GF-D8 (cell line): ENCODE measurements at places on chromosomes 1 and 21.

DNA sequence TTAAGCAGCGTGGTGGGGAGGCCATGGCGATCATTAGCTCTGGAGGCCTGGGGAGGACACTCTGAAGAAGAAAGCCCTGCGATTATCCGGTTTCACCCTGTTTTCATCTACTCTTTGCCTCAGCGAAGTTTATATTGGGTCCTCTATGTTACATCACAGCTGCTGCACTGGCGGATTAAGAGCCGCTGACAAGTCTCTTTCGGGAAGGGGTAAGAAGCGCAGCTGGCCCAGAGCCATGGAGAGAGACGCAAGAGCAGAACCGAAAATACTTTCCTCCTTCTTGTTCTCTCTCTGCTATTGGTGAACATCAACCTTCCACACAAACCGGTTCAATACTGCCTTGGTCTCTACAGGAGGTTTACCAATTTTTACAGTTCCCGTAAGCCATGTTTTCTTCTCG lies 291.5 kb downstream of the FAM72C start:
- no peak for DNase-seq

DNA sequence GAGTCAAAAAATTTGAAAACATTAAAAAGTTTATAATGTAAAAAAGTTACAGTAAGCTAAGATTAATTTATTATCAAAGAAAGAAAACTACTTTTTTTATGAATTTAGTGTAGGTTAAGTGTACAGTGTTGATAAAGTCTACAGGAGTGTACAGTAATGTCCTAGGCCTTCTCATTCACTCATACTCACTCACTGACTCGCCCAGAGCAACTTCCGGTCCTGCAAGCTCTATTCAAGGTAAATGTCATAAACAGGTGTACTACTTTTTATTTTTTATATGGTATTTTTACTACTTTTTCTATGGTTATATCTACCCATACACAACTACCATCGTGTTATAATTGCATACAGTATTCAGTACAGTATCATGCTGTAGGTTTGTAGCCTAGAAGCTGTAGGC lies 49.6 kb downstream of the TBX19 start:
- no peak for DNase-seq

DNA sequence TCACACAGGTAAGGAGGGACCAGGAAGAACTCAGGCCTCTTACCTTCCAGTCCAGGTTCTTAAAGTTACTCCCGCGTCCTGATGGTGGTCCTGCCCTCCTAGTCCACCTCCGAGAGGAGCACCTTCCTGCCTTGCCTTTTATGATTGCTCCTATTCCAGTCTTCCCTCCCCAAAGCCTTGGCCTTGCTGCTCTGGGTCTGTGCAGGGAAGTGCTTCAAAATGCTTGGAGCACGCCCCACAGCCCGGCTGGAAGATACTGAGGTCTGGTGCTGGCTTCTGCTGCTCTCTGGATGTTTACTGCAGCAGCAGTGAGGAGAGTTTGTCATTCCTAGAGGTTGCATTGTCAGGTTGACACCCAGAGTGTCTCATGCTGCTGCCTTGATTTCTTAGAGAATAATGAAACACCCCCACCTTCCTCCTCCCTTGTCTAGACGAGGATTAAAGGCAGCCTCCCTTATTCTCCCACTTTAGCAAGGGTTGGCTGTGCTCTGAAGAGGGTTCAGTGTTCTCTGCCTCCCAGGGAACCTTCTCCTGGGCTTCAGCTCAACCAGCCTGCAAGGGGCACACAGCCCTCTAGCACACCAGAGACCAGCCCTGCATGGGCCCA lies 142.2 kb upstream of the CACNA1E start:
- DNase-seq, result no peak

DNA sequence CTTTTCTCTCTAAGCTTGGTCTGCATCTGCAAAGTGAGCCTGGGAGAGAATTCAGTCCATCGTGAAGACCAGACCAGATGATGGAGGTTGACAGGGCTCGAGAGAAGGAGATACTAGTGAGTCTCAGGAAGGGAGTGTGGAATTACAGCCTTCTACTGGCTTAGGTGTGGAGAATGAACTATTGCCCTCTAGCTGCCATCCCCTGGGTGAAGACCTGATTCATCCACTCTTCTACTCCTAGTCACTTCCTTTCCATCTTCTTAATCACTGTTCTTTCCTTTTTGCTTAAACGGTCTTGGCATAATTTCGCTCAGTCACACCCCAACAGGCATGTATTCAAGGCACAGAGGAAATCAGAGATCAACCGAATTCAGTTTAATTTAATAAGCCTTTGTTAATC lies 34.0 kb upstream of the HSD17B7 start:
- DNase-seq, result no peak

GRCh38 chr1:110008971-110009565 lies 24.5 kb downstream of the AHCYL1 start:
- DNase-seq, result no peak

GRCh38 chr1:182568647-182569284 lies 20.3 kb downstream of the RNASEL start:
- DNase-seq, result no peak

- no peak for DNase-seq
Observed at GRCh38 chr21:31576428-31576827, 83.1 kb upstream of the SOD1 start.

GRCh38 chr1:230365723-230366307 lies 60.3 kb downstream of the PGBD5 start:
- DNase-seq, result no peak

DNA sequence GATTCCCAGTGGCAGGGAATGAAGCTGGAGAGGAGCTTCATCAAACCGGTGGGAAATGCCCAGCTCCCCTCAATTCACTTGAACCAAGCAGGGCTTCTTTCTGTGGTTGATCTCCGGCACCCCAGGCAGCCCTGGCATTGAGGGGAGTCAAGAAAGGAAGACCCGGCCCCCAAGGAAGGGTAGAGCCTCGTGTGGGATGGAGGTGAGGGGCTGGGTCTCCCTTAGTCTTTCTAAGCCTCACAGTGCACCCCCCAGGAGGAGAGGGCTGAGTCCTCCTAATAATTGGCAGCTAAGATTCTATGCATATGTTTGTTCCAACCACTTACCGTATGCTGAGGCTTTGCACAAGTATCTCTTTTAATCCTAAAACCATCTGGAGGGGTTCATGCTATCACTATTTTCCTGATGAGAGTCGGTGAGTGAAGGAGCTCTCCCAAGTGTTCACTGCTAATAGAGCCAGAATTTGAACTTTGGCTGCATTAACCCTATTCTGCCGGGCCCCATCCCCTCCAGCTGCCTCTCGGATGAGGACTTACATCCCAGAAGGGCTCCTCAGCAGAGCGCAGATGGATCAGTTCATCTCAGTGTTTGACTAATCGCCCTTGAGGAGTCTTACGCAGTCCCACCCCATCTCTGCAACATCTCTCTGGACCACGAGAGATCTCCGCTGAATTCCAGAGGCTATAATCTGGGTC lies 33.1 kb upstream of the TMEM51 start:
- DNase-seq, result no peak

GRCh38 chr1:156813750-156814570 lies 2.7 kb downstream of the SH2D2A start:
- no peak for DNase-seq

- no peak for DNase-seq
Observed at GRCh38 chr21:17461582-17461981, 51.3 kb upstream of the CXADR start.

- DNase-seq, result no peak
Observed at GRCh38 chr1:27153927-27154358, 982 bp downstream of the SLC9A1 start.

- no peak for DNase-seq
Observed at GRCh38 chr1:117275055-117275454, 64.3 kb upstream of the VTCN1 start.

GRCh38 chr1:162666006-162666645 lies 33.9 kb downstream of the DDR2 start:
- no peak for DNase-seq

DNA sequence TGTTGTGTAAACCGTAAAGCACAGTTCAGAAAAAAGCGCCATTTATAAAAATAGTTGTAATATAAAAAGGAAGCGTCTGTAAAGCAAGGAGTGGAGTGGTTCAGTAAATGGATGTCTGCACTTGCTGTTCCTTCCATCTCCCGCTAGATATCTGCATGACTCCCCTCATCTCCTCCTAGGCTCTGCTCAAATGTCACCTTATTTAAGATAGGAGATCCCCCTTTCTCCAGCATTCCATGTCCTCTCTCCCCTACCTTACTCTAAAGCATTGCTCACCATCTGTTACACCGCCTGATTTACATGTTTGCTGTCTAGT lies 745 bp downstream of the MUL1 start:
- DNase-seq, result no peak

- DNase-seq, result no peak
Observed at GRCh38 chr1:167750641-167751040, 28.9 kb downstream of the MPZL1 start.

GRCh38 chr1:20893931-20894330 lies 106.8 kb upstream of the HP1BP3 start:
- no peak for DNase-seq

- no peak for DNase-seq
Observed at GRCh38 chr1:30185809-30186208, 537.6 kb downstream of the MATN1 start.

DNA sequence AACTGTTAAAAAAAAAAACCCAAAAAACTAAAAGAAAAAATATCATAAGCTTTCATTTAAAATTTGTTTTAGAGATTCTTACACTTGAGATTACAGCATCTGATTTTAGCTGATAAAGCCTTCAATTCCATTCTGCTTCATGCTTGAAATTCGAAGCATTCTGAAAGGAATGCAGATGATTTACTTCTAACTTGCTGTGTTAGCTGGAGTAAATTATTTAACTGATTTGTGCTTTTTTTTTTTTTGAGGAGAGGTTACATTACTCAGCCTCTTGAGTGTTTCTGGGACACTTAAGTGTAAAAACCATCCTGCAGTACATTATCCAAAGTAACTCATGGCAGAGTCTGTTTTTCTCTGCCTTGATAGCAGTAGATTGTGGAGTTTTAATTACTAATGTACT lies 4.5 kb upstream of the TRIM67 start:
- no peak for DNase-seq

GRCh38 chr21:39660191-39660980 lies 47.6 kb downstream of the B3GALT5 start:
- DNase-seq, result no peak

GRCh38 chr1:172699111-172699510 lies 40.2 kb downstream of the FASLG start:
- peak; percentile 19 for DNase-seq

GRCh38 chr1:15053153-15053552 lies 100.4 kb upstream of the TMEM51 start:
- no peak for DNase-seq

DNA sequence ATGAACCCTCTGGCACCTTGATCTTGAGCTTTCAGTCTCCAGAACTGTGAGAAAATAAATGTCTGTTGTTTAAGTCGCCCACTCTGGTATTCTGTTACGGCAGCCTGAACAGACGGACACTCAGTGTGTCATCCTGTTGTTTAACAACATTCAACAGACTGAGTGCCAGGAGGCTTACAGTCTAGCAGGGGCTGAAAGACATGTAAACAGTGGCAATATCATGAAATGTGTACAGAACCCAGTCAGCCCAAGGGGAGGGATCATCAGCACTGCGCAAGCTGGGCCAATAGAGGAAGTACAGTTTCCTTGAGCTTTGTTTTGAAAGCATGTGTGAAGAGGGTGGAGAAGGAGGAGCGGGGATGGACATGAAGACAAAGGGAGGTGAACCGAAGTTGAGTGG lies 13.6 kb downstream of the DIP2A start:
- peak; percentile 50 for DNase-seq

DNA sequence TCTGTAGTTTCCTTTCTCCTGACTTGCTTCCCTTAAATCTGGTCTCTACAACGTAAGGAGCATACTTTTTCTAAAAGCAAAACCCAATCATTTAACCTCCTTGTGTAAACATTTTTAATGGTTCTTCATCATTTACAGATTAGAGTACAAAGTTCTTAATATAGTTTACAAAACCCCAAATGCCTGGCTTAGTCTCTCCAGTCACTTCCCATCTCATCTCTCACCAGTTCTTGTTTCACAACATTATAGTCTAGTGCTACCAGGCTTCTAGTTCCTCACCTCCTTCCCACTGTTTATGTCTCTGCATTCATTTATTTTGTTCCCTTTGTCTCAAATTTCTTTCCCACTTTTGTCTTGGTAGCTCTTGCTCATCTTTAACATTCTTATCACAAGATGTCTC lies 168.4 kb downstream of the FASLG start:
- no peak for DNase-seq

GRCh38 chr1:229563241-229563640 lies 4.7 kb upstream of the ABCB10 start:
- DNase-seq, result no peak

DNA sequence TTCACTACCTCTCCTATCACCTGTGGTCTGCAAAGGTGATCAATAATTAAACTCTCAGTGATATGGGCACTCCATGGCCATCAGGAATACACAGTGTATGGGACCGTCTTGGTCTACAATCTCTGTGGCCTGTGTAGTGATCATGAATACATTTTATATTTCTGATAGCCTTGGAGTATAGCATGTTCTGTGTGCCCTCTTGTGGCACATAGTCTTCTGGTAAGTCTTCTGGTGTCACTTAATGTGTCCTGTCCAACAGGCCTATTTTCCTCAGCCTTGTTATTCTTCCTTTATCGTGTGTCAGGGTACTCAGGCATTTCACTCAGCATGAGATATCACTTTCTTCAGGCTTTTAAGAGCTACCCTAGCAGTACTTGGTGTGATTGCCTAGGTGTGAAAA lies 393.6 kb downstream of the AGBL4 start:
- no peak for DNase-seq

DNA sequence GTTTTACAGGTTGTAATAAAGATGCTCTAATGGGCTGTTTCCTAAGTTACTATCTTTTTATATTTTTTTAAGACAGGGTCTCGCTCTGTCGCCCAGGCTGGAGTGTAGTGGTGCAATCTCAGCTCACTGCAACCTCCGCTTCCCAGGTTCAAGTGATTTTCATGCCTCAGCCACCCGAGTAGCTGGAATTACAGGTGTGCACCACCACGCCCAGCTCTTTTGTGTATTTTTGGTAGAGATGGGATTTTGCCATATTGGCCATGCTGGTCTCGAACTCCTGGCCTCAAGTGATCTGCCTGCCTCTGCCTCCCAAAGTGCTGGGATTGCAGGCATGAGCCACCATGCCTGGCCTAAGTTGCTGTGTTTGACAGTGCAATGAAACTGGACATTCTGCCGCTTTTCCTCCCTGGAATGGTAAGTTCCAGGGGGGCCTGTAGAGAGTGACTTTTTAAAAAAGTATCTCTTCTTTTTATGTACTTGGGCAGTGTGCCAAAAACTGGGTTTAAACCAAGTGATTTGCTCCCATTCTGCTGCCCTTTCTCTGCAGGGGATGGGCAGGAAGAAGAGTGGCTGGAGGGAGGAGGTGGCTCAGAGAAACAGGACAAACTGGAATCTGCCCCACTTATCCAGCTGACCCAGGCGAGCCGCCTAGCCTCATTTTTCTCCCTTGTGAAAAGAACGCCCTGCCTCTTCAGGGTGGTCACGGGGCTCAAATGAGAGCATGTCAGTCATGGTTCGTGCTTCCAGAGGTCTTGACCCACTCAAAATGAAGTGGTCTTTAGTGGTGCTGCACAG lies 2.3 kb downstream of the SLC37A1 start:
- no peak for DNase-seq
